ENCODE measurements at places on chromosomes 13 and 19.

DNA sequence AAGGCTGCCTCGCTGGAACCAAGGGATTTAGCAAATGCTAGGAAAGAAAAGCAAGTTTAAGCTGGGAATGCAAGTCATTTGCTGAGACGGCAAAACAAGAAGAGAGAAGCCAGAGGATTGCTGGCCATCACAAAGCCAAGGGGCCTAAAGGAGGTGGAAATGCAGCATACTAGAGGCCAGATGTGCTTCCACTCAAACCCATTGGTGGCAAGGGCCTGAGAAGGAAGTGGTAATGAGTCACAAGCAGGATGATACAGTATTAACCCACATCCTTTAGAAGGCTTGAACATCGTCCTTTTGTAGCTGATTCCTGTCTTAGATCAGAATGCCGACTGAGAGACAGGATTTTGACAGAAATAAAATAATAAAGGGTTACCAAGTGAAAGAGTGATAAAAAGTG, 68.2 kb downstream of the ITGBL1 start:
- DNase-seq: no peak

GRCh38 chr13:43929947-43930346, 50.2 kb downstream of the LACC1 start:
- no peak for DNase-seq

DNA sequence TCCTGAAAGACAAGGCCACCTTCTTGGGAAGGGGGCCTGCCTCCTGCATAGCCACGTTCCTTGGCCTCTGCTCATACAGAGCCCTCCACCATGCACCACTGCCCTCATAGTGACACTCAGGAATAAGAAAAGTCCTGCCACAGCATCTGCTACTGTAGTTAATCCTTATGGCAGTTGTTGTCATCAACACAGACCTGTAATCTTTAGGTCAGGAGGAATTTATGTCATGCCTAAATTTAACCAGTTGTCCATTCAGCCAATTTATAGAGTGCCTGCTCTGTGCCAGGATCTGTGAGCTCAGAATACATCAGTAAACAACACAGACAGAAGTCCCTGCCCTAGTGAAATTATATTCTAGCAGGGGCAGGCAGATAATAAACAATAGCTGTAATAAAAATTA, 44.4 kb downstream of the FAM124A start:
- DNase-seq: no peak

- no peak for DNase-seq
Observed at GRCh38 chr13:66137384-66137783, 1092.8 kb downstream of the PCDH9 start.

- DNase-seq: no peak
Observed at GRCh38 chr19:44658069-44658733, 13.1 kb upstream of the CEACAM19 start.

DNA sequence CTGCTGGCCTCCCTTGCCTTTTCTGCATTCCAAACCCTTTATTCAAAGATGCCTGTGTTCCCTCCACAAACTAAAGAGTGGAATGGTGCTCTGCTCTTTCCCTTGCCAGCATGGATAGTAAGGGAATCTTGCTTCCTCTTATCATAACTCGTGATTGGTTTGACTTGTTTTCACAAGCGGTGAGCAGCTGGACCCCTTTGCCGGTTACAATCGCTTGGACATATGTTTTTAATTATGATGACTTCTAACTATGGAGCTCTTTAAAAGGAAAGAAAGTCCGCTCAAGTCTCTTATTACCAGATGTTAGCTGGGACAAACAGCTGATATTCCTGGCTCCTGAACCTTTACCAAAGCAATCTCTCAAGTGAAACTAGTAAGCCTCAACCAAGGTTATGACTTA, 1094.7 kb downstream of the UQCRFS1 start:
- no peak for DNase-seq

DNA sequence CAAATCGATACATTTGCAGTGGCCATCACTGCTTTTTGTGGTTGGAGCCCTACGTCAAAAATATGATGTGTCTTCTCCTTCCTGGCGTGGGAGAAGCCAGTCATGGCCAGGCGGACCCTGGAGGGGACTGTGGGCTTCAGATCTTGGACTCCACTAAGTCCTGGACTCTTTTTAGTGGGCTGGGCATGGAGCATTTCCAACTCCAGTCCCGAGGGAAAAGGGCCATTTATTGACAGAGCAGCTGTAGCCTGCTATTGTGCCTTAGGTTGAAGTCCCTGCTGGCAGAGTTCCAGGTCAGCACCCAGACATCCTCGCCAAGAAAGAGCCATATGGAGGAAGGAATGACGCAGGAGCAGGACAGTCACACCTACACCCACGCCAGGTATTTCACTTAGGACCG, 179.2 kb upstream of the ZNF507 start:
- DNase-seq: no peak

DNA sequence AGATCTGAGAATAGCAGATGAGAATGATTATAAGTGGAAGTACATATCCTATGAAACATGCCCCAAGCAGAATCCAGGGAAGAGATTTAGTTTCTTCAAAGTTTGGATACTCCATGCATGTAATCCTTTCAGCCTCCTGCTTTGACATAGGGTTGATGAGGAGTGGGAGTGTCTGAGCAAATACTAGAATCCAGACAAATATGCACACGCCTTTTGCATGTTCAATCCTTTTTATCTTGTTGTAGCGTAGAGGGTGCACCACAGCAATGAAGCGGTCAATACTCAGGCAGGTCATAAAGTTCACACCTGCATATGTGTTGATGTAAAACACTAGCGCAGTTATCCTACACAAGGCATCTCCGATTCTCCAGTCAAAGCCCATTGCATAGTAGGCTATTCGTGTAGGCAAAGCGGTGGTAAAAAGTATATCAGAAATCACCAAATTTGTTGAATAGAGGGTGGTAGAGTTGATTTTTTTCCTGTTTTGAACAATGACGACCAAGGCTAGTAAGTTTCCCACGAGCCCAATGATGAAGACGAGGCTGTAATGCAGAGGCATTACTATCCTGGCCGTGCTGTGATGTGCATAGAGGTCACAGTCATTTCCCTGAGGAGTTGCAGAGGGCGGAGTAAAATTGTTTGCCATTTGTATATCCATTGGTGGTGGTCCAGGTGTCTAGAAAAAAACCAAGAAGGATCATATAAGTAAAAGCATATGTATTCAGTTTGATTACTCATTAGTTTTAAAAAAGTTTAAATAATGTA, 11.5 kb downstream of the GPR183 start:
- DNase-seq: no peak

DNA sequence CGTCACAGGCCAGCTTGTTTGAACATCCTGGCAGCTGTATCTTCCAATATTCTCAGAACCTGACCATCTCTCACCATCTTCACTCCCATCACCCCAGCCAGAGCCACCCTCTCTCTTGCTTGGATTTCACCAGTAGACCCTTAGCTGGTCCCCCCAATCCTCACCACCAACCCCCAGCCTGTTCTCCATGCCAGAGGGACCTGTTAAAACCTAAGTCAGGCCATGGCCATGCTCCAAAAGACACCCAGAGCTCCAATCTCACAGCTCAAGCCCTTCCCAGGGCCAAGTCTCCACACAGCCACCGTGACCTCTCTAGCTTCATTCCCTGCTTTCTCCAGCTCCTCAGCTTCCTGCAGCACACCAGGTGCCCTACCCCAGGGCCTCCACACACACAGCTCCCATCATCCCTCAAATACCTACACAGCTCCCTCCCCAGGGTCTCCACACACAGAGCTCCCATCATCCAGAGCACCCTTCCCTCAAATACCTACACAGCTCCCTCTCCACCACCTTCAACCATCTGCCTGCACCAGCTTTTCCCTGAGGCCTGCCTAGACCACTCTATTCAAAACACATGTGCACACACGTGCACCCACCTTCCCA, 13.8 kb downstream of the EPS8L1 start:
- DNase-seq: no peak
